ENCODE measurements at places on chromosomes 11 and 22.
A peak's percentile ranks its signal among the peaks of the same experiment; 100 is the strongest.

- DNase-seq, result no peak
Observed at GRCh38 chr11:41861838-41862237, 402.4 kb upstream of the LRRC4C start.

DNA sequence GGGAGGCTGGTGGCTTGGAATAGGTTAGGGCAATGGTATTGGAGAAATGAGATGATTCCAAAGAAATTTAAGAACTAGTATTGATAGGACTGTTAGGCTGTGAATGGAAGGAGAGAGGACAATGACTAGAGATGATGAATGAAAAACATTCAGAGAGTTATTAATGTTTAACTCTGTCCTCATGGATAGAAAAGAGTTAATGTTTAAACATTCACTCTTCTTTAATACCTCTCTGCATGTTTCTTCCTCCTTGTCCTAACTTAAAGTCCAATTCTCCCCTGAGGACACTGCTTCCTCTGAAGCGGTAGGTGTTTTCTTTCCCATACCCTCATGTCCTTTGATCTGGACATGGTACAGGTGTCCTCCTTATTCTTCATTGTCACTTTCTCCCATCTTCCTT is 13.4 kb downstream of the CHEK1 start:
- DNase-seq, result no peak

- no peak for DNase-seq
Observed at GRCh38 chr22:30843245-30843644, 125.3 kb downstream of the MORC2 start.

DNA sequence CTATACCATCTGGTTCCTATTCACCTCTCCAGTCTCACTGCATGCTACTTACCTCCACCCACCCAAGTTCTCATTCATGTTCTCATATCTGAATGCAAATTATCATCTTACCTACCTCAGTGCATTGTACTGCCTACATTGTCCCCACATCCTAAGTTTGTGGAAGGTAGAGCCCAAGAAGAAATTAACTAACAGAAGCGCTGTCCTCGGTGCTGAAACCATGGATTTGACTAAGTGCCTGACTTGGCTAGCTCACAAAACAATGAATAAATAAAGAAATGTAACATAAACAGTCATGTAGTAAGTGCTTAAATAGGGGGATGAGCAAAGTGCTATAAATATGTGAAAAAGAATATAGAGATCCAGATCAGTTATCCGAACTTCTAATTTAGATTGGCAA is 63.2 kb downstream of the GRIA4 start:
- no peak for DNase-seq

DNA sequence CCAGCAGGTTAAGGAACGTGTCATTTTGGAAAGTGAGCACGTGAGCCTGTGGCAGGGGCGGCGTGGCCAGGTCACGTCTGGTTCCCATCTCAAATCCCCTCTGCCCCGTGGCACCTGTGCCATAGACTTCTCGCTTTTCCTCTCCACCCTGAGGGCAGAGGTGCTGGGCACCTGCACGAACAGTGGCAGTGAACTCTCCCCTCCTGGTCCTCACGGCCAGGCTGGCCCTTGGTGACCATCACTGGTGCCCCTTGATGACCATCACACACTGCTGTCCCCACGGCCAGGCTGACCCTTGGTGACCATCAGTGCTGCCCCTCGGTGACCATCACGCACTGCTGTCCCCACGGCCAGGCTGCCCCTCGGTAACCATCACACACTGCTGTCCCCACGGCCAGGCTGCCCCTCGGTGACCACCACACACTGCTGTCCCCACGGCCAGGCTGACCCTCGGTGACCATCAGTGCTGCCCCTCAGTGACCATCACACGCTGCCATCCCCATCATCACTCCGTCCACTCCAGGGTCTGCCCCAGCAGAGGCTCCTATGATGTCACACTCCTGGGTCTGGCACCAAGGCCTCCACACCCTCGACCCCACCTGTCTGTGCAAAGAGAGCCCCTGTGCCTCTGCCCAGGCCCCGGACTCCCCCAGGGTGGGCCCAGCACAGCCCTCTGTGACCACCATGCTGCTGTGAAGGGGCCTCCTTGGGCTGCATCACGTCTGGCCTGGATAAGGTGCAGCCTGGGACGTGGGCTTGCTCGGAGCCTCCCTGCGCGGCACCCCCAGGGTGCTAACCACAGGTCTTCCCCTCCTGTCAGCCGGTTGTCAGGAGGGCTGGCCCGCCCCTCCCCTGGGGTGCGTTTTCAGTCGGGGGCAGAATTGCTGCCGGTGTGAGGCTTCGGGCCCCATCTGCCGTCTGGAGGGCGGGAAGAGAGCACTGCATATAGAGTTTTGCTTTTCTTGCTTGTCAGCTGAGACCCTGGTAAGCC is 738.6 kb downstream of the BRD1 start:
- DNase-seq, result no peak

DNA sequence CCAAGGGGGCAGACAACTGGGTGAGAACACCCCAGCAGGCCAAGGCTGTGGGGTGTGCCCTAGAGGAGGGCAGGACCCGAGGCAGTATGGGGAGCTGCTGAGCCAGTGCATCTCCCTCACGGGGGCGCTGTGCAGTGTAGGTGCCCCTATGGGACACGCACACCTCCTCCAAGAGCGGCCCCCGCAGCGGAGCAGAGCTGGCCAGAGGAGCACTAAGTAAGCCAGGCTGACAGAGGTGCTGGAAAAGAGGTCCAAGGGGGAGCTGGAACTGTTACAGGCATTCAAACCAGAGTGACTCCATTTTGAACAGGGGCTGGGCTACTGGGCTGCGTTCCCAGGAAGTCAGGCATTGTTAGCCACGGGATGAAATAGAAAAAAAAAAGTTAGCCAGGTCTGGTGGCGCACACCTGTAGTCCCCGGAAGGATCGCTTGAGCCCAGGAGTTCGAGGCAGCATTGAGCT is 41.8 kb downstream of the TST start:
- DNase-seq, result peak; percentile 34

- DNase-seq, result peak; percentile 95
Observed at GRCh38 chr11:112961146-112961668, at the start of gene NCAM1. NCAM1 (plus strand) TSS chr11:112961420.

- no peak for DNase-seq
Observed at GRCh38 chr11:90176069-90176468, 41.6 kb downstream of the NAALAD2 start.

GRCh38 chr11:104370478-104370877 is 206.5 kb upstream of the PDGFD start:
- no peak for DNase-seq

GRCh38 chr11:64842366-64842759 is 2.1 kb downstream of the CDC42BPG start:
- no peak for DNase-seq

DNA sequence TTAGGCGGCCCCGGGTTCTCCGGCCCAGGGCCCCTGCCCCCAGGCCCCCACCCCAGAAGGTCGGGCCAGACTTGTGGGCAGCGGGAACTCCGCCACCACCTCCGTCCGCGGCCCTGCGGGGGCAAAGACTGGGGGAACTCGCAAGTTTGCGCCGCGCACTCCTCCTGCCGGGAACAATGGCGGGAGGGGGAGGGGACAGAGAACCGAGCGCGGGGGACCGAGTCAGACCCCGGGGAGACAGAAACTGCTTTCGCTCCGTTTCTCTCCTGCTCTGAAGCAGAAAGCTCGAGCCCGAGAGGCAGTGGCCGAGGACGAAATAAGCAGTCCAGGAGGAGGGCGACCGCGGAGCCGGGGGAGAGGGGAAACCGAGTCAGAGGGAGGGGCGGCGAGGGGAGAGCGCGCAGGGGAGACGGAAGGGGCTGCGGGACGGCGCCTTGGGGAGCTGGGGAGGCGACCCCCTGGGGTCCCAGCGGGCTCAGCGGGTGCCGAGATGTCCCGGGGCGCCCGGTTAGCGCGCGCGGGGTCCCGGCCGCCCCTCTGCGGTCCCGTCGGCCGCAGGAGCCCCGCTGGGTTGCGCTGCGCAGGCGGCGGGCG is 555 bp downstream of the TP53I11 start:
- no peak for DNase-seq

DNA sequence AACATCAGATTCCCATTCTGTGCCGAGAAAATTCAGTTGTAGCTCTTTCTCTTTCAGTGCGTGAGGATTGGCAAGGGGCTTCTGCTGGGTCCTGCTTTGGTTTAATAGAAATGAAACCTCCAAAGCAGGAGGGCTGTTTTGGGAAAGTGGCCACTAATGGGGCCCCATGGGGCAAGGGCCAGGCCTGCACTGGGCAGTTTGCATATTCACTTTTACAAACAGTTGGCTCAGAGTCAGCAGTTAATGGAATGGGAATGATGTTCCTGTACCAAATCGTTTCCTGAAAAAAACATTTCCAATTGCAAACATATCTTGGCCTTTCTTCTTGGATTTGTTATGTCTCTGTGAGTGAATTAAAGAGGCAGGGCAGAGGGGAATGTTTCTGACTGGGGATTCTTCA is 92.1 kb downstream of the PARVA start:
- DNase-seq, result no peak

- DNase-seq, result peak; percentile 63
Observed at GRCh38 chr11:518463-519202, 11.6 kb upstream of the RNH1 start.

All from SHP77 (cell line).